ENCODE measurements at places on chromosomes 12 and 14. TPM values are rescaled to one million over a fixed set of nuclear protein-coding genes. Genes with fewer than 3 reads are reported as not detected.

Gene PIANP
- total RNA-seq: not detected

Gene MTERF2
- total RNA-seq: 15.4 TPM

Gene CD27
- total RNA-seq: not detected

Gene MYH7
- total RNA-seq: not detected

Gene CLEC2A
- not detected for total RNA-seq

Gene PARPBP
- total RNA-seq: 37.3 TPM

Gene TPH2
- total RNA-seq: not detected

Gene PTPRO
- 0.91 TPM for total RNA-seq

Gene AKAP3
- total RNA-seq: 2.5 TPM

Gene TMEM119
- 311 TPM for total RNA-seq

Gene DPY19L2
- total RNA-seq: 7.0 TPM

Gene GZMH
- total RNA-seq: not detected

Gene ACTR10
- total RNA-seq: 82.6 TPM

Gene USP44
- 0.44 TPM for total RNA-seq

Gene SYT1
- 31.9 TPM for total RNA-seq

Gene BMP4
- 1.8 TPM for total RNA-seq

Gene TAMALIN
- 6.8 TPM for total RNA-seq

Gene FOXG1
- not detected for total RNA-seq

Gene LRCOL1
- not detected for total RNA-seq
